Activated T-helper 1 cell treated with anti-CD3 and anti-CD28 coated beads, Interleukin-2, amount 50 U/mL, for 16 hours (primary cell): ENCODE measurements at places on chromosomes 7 and 10.

- DNase-seq: no peak
Measured at GRCh38 chr10:132036153-132036886, 29.4 kb upstream of the JAKMIP3 start.

GRCh38 chr10:103757531-103758293 is 97.7 kb downstream of the SH3PXD2A start:
- no peak for DNase-seq

DNA sequence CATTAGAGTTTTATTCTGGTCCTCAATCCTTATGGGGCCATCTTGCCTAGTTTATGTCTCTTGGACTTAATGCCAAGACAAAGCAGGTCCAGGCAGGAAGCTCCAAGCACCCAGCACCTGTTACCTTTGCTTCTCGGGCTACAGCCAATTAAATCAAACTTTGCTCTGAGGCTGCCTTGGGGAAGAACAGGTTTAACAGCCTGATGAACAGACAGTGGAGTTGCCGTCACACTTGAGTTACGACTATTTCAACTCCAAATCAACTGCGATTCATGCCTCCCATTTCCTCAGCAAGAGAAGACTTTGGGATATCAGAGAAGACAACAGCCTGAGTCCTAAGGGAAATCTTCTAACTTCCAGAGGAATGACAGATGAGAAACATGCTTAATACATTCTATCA is 62.2 kb downstream of the XPNPEP1 start:
- DNase-seq: no peak

- no peak for DNase-seq
Measured at GRCh38 chr7:53397911-53398310, 362.5 kb downstream of the POM121L12 start.
